Endothelial cell (in vitro differentiated cells): ENCODE measurements at places on chromosomes 1 and 21.
A peak's percentile ranks its signal among the peaks of the same experiment; 100 is the strongest.

- no peak for DNase-seq
Measured at GRCh38 chr1:205376739-205377138, 20.0 kb upstream of the KLHDC8A start.

DNA sequence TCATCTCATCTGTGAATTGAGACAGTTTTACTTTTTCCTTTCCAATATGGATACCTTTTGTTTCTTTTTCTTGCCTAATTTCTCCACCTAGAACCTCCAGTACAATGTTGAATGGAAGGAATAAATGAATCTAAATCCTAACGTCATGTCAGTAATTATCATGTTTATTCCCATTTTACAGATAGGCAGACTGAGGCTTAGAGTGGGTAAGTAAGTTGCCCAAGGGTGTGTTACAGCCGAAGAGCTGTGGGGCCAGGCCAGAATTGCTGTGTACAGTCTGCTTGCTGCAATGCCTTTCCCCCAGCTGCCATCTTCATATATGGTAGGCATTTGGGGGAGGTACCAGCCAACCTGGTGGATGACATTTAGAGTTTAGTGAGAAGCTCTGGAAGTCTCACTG lies 162.7 kb downstream of the CAMTA1 start:
- no peak for DNase-seq

- no peak for DNase-seq
Measured at GRCh38 chr1:187032982-187033692, 204.4 kb downstream of the PLA2G4A start.

DNA sequence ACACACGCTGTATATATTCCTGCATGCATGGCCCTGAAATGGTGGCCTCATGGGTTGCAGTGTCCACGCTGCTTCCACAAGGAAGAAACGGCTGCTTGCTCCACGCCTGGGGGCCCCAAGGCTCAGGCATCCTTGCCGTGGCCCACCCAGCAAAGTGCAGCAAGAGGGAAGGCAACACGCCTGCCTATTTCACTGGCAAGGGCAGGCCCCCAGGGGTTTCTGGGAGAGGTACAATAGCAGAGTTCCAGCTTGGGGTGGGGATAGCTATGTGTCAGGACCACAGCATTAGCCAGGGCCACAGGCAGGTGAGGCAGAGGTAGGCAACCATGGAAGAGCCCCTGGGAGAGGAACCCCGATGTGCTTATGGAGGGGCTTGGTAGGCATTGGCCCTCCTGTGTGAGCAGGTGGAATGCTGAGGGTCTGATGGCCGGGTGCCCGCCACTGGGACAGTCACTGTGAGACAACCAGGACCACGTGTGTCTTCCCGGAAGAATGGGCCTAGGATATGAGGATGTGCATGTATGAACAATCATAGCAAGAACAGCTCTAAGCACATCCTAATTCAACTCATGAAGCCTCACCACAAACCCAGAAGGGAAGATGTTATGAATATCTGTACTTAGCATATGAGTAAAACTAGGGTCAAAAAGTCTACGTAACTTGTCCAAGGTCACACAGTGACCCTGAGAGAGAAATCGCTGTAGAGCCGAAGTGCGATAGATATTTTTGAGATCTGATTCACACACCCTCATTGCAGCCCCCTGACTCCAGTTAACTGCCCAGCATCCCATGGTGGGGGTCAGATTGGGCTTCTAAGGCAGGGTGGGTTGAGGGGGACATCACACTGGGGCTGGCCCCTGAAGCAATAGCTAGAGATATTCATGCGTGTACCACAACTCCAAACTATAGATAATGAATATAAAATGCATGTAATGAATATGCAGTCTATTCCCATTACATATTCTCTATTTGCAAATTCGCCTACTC lies 11.8 kb downstream of the TFF2 start:
- DNase-seq, result no peak

GRCh38 chr1:70361727-70362398 lies 7.3 kb upstream of the ANKRD13C start:
- DNase-seq, result peak; percentile 20

DNA sequence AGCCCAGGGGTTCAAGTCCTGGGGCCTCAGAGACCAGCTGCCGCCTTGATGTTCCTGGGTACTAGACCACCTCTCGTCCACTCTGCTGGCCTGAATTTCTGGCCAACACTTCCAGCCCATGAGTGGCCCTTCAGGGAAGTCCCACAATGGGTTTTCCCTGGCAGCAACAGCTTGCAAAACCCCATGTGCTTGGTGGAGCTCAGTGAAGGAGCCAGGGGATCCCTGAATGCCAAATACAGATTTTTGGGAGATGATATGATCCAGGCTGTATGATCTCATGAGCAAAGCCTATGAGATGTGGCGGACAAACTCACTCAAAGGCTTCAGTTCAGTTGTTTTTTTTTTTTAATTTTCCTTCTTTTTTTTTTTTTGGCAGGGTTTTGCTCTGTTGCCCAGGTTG lies 9.6 kb upstream of the RASSF5 start:
- no peak for DNase-seq

DNA sequence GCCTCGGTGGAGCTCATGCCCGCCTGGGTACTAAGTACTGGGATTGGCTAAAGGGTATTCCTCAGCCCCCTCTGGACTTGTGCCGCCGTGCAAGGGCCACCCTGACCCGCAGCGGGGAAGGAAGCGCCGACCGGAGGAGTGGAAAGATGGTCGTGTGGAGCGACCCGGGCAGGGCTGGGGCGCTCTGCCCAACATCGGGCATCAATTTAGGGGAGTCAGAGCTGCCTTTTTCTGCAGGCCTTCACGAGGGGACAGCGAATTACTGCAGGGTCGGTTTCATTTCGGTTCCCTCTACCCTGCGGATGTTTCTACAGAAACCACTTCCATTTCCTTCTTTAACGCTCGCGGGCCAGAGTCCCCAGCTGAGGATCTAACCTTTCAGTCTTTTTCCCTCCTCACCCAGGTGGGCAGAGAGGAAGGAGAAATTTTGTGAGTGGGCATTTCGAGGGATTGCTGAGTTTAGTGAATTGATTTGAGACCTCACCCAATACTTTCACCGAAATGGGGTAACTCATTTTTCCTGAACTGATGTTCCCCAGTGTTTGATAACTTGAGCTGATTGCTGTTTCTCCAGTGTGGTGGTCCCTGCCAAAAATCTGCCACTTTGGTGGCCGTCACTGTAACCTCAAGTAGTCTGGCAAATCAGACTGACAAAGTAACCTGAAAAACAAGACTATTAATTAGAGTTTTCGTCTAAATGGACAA lies 1.1 kb downstream of the TOR1AIP1 start:
- no peak for DNase-seq

GRCh38 chr1:89754518-89754917 lies 66.3 kb upstream of the LRRC8D start:
- DNase-seq, result no peak

GRCh38 chr1:247883346-247883745 lies 12.0 kb upstream of the OR2W3 start:
- no peak for DNase-seq

- no peak for DNase-seq
Measured at GRCh38 chr1:52364235-52364839, 1.7 kb downstream of the CC2D1B start.

DNA sequence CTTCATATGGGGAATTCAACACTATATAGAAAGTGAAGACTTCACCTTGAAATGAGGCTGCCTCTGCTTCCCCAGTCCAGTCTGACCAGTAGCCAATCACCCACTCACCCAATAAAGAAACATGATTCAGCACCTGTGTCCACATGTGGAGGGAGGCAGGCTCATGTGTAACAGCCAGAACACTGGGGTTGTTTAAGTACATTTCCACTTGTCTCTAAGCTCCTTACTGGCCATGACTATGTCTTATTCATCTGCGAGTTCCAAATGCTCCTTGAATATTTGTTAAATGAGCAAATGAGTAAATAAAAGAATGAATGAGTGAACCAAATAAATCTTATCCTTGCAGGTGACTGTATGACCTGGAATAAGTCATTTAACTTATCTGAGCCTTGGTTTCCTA lies 100.1 kb downstream of the BRINP2 start:
- DNase-seq, result no peak

- DNase-seq, result no peak
Measured at GRCh38 chr1:87061742-87062156, 147.3 kb downstream of the HS2ST1 start.

DNA sequence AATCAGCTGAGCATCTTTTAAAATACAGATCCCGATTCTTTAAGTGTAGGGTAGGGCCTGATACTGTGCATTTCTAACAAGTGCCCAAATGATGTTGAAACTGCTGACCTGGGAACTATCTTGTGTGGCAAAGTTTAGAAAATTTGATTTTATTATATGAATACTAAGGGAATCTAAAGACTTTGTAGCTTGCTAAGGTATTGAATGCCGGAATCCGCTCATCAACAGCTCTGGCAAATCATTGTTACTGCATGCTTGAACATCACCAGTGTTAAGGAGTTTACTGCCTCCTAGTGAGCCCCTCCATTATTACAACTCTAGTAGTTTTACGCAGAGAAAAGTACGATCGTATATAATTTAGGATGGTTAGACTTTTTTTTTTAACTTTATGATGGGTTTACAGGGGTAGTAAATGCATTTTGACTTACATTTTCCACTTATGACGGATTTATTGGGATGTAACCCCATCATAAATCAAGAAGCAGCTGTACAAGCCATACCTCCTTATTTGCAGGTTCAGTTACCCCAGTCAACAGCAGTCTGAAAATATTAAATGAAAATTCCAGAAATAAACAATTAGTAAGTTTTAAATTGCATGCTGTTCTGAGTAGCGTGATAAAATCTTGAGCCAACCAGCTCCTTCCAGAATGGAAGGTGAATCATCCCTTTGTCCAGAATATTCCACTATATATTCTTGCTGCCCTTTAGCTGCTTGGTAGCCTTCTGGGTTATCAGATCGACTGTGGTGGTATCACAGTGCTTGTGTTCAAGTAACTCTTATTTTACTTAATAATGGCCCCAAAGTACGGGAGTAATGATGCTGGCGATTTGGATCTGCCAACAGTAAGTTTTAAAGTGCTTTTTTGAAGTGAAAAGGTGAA lies 892 bp downstream of the TYW3 start:
- DNase-seq, result peak; percentile 57

DNA sequence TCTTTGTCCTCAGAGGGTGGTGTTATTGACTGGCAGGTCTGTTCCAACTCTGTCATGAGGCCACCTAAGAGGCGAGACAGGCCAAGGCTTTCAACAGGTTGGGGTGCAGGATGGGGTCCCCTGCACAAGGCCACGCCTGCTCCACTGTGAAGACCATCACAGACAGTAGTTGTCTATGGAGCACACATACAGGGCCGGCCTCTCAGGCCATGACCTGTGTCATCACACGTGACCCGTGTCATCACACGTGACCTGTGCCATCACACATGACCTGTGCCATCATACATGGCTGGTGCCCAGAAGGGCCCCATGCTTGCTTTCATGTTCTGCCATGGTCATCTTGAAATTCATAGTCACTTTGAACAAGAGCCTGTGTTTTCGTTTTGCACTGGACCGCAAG lies 91.9 kb downstream of the ARHGEF10L start:
- no peak for DNase-seq

GRCh38 chr1:226549094-226549936 lies 751 bp downstream of the STUM start:
- DNase-seq, result no peak

- DNase-seq, result no peak
Measured at GRCh38 chr21:33022828-33023573, 2.7 kb upstream of the OLIG2 start.

GRCh38 chr1:8343464-8344001 lies 25.6 kb downstream of the SLC45A1 start:
- DNase-seq, result no peak

GRCh38 chr1:13570924-13571323 lies 12.7 kb upstream of the PDPN start:
- DNase-seq, result no peak

DNA sequence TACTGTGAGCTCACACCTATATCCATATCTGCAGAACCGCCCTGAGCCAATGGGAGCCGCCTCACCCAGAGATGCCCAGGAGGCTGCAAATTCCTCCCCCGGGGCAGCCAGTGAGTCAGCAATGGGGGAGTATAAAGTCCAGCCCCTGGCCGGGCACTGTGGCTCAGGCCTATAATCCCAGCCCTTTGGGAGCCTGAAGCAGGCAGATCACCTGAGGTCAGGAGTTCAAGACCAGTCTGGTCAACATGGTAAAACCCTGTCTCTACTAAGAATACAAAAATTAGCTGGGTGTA lies 5.0 kb upstream of the CLCNKB start:
- no peak for DNase-seq

GRCh38 chr1:2951856-2952255 lies 69.4 kb upstream of the ACTRT2 start:
- DNase-seq, result no peak

DNA sequence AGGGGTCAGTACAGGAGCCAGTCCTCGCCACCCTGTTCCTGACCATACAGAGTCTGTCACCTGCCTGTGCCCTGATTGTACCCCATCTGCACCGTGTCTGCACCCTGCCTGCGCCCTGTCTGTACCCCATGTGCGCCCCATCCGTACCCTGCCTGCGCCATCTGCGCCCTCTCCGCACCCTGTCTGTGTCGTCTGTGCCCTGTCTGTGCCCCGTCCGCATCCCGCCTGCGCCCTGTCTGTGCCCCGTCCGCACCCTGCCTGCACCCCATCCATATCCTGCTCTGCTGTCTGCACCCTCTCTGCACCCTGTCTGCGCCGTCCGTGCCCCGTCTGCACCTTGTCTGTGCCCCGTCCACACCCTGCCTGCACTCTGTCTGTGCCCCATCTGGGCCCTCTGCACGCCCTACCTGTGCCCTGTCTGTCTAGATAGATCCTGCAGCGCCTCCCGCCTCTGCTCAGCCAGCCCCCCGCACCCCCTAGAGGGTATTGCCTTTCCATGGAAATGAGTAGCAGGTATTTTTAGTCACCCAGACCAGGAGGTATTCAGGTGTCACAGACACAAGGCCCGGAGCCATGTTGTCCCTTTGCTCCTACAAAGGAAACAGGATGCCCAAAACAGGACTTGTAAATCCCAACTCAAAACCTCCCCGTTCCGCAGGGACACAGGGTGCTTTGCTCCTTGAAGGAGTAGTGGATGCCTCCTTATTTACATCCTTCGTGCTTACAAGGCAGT lies 7.7 kb upstream of the NPHP4 start:
- no peak for DNase-seq

DNA sequence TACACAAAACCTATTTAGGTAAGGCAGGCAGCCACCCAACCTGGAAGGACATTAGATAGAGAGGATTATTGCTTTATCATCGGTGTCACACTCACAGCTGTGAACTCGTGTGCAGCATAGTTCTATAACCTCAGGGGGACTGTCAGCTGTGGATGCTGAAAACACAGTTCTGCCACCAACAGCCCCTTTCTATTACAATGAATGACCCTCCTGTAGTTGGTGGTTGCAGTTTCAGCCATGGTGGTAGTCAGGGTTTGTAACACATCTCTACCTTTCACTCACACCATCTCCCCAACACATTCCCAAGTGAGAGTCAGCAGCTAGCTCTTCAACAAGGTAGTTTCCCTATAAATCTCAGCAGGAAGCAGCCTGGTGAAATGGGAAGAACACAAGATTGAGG lies 136.8 kb downstream of the ZC3H11B start:
- DNase-seq, result no peak

DNA sequence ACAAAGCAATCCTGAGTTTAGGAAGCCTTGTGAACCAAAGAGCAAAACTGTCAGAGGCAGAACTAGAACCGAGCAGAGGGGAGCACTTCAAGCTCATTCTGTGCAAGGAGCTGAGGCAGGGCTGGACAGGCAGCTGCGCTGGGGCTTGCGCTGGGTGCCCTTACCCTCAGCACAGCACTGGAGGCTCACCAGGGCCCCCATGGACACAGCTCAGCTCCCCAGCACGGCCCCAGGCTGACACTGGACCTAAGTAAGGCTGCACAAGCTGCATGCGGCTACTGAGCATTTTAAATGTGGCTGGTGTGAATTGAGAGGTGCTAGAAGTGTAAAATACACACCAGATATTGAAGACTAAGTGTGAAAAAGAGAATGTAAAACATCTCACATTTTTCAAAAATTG lies 22.1 kb downstream of the TMEM63A start:
- no peak for DNase-seq
